ENCODE measurements at places on chromosomes 2 and 18.

GRCh38 chr2:232147440-232148077, 186.0 kb downstream of the DIS3L2 start:
- no peaks in the 10 kb centered on the region for H3K27me3 ChIP-seq
- no peaks in the 10 kb centered on the region for H3K36me3 ChIP-seq

GRCh38 chr2:59892398-59892797, 661.1 kb downstream of the BCL11A start:
- H3K27ac ChIP-seq, result no peak overlapping the region
- no peaks in the 10 kb centered on the region for H3K36me3 ChIP-seq
- no peak for DNase-seq
- no peaks in the 10 kb centered on the region for H3K27me3 ChIP-seq
- no peak overlapping the region for H3K4me3 ChIP-seq
- H3K4me1 ChIP-seq, result no peaks in the 10 kb centered on the region

GRCh38 chr2:45177870-45178269, 168.6 kb upstream of the SIX2 start:
- H3K4me3 ChIP-seq, result no peak overlapping the region
- H3K36me3 ChIP-seq, result no peaks in the 10 kb centered on the region
- DNase-seq, result no peak
- no peaks in the 10 kb centered on the region for H3K27me3 ChIP-seq
- H3K27ac ChIP-seq, result no peak overlapping the region

GRCh38 chr2:189287982-189288521, 108.5 kb upstream of the COL5A2 start:
- H3K36me3 ChIP-seq, result no peaks in the 10 kb centered on the region
- H3K4me1 ChIP-seq, result no peaks in the 10 kb centered on the region
- DNase-seq, result no peak
- no peak overlapping the region for H3K27ac ChIP-seq
- no peaks in the 10 kb centered on the region for H3K27me3 ChIP-seq

DNA sequence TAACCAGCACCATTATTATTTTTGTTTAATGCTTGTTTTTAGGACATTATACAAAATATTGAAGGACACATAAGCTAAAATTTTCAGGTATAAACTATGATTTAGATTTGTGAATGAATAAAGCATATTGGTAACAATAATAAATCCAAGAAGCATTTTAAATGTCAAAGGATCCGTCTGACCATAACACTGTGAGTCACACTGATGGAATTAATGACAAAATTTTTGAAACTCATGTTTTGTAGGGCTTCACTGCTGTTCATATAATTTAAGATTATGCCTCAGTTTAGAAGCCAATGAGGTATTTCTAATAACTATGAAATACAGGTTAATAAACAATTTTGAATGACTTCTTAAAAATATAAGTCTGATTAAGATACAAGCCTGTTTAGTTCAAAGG, 124.6 kb downstream of the TMEFF2 start:
- no peak overlapping the region for H3K4me3 ChIP-seq
- H3K36me3 ChIP-seq, result no peaks in the 10 kb centered on the region
- H3K27me3 ChIP-seq, result no peaks in the 10 kb centered on the region
- H3K4me1 ChIP-seq, result no peaks in the 10 kb centered on the region
- DNase-seq, result no peak

DNA sequence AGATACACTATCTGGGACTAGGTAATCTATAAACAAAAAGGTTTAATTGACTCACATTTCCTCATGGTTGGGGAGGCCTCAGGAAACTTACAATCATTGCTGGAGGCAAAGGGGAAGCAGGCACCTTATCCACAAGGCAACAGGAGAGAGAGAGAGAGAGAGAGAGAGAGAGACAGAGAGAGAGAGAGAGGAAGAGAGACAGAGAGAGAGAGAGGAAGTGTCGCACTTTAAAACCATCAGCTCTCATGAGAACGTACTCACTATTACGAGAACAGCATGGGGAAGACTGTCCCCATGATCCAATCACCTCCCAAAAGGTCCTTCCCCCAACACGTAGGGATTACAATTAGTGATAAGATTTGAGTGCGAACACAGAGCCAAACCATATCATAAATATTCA, 253.5 kb upstream of the TRIB2 start:
- H3K4me1 ChIP-seq, result no peaks in the 10 kb centered on the region
- H3K27ac ChIP-seq, result no peak overlapping the region
- H3K4me3 ChIP-seq, result no peak overlapping the region
- no peaks in the 10 kb centered on the region for H3K27me3 ChIP-seq
- DNase-seq, result no peak

- H3K27me3 ChIP-seq, result no peaks in the 10 kb centered on the region
- H3K27ac ChIP-seq, result no peak overlapping the region
- no peaks in the 10 kb centered on the region for H3K4me1 ChIP-seq
- DNase-seq, result no peak
- H3K4me3 ChIP-seq, result no peak overlapping the region
- no peaks in the 10 kb centered on the region for H3K36me3 ChIP-seq
These were observed 101.8 kb upstream of the NPAS2 start for GRCh38 chr2:100718065-100718629.

DNA sequence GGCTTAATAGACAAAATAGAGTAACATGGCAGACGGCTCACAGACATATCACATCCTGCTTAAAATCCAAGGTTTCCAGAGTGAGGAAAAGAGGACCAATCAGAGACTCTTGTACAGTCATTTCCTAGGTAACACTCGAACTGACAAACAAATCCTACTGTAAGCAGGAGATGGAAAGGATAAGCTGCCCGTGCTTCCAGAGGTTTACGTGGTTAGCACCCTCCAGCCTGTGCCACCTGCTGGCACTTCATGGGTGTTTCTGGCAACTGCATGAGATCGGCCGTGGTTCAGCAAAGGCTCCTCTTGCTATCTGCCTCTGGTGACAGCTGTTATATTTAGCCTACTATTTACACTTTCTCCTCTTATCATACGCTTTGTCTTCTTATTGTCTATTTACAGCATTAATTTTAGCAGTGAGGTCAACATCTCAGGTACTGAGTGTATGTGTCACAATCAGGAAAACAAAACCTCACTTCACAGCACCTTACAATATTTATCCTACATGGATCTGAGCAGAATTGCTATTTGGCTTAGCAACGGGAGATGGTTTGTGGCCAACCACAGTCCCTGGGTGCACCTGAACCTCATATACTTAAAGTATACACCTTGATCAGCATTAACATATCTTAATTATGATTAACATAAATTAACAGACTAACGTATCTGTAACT, 226.9 kb downstream of the TMEM163 start:
- DNase-seq, result no peak
- H3K4me3 ChIP-seq, result no peak overlapping the region
- no peaks in the 10 kb centered on the region for H3K4me1 ChIP-seq
- no peak overlapping the region for H3K27ac ChIP-seq

- no peak for DNase-seq
- H3K27ac ChIP-seq, result no peak overlapping the region
- H3K36me3 ChIP-seq, result no peaks in the 10 kb centered on the region
These were observed 6.8 kb downstream of the RESP18 start for GRCh38 chr2:219325657-219326315.

DNA sequence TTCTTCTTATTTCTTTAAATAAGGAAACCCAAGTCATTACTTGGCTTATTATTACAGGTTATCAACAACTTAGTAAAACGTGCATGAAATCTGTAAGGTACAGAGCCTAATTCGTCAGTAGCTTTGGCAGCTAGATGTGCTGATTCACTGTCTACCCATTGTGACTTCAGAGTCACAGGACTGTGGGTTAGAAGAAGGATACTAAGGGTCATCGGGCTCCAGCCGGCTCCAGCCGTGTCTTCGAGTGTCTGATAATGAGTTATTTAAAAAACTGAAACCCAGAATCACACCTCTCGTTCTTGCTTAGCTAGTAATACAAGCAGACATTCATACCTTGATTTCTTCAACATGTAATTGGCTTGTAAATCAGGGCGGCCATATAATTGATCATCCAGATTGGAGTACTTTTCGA, 170.5 kb downstream of the FMNL2 start:
- DNase-seq, result peak; percentile 61
- H3K27me3 ChIP-seq, result no peaks in the 10 kb centered on the region
- no peaks in the 10 kb centered on the region for H3K4me1 ChIP-seq
- H3K4me3 ChIP-seq, result no peak overlapping the region
- H3K36me3 ChIP-seq, result no peaks in the 10 kb centered on the region

DNA sequence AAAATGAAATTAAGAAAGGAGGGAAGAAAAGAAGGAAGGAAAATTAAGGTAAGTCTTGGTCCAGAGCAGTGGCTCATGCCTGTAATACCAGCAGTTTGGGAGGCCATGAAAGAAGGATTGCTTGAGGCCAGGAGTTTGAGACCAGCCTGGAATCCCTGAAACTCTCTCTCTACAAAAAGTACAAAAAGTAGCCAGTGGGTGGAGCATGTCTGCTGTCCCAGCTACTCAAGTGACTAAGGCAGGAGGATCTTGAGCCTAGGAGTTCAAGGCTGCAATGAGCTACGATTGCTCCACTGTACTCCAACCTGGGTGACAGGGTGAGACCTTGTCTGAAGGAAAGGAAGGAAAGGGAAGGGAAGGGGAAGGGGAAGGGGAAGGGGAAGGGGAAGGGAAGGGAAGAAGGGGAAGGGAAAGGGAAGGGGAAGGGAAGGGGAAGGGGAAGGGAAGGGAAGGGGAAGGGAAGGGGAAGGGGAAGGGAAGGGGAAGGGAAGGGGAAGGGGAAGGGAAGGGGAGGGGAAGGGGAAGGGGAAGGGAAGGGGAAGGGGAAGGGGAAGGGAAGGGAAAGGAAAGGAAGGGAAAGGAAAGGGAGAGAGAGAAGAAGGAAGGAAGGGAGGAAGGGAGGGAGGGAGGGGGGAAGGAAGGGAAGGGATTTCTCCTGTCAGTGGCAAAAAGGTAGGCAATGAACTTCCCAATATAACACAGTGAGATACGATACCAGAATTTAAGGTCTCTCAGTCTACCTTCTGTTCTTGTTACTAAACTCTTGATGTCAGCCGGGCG, 412.8 kb downstream of the CMPK2 start:
- peaks cover 2% of the 10 kb centered on the region for H3K27me3 ChIP-seq
- H3K27ac ChIP-seq, result no peak overlapping the region
- no peaks in the 10 kb centered on the region for H3K36me3 ChIP-seq
- DNase-seq, result no peak

DNA sequence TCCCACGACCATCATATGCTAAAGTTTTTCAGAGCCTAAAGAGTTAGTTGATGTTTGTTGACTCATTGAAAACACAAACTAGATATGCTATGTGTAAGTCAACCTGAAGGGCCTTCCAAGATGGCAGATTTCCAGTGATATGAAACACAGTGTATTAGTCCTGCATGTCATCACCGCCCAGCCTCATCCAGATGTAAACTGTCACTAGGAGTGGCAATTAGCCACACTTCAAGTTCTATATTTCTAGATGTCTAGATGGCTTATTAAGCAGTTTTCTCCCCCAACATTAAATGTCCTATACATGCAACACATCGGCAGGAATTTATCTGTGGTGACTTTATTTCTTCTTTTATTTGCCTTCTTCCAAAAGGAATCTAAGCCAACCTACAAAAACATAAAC, 444.1 kb upstream of the SMIM21 start:
- H3K4me3 ChIP-seq, result no peak overlapping the region
- no peaks in the 10 kb centered on the region for H3K27me3 ChIP-seq
- H3K4me1 ChIP-seq, result no peaks in the 10 kb centered on the region
- no peaks in the 10 kb centered on the region for H3K36me3 ChIP-seq

DNA sequence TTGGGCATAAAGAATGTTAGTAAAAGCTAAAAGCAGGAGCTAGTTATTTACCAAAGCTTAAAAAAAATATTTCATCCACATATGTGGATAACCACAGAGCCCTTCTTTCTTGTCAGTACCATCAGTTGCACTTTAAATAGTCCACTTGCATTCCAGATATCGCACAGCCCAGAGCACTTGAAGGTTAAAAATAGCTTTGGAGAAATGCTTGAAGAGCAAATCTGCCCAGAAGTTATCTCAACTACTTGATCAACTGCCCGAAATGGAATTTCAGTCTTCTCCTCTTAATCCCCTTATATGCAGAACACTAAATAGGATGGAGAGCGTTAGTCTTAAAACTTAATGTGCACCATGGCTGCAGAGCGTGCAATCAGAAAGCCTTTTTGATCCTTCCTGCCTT, 148.3 kb downstream of the PLEKHA3 start:
- H3K4me1 ChIP-seq, result no peaks in the 10 kb centered on the region
- H3K27ac ChIP-seq, result no peak overlapping the region
- no peaks in the 10 kb centered on the region for H3K27me3 ChIP-seq

DNA sequence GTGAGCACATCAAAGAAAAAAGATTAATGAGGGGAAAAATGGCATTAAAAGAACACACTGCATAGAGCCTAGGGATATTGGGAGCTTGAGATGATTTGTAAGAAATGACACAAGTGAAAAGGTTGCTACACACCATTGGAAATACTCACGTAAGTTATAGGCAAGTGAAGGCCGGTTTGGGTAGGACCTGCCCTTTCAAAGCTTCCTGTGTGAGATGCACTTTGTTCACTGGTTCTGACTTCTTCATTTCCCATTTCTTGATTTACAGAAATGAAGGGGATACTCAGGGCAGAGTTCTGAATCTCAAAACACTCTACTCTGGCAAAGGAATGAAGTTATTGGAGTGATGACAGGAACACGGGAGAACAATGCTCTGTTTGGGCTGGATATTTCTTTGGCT, at the start of gene IL18RAP:
IL18RAP (plus strand) TSS at position 251 of the 400 bp plus-strand sequence; CDS start at position 369, 118 bp downstream.
- H3K4me1 ChIP-seq, result no peaks in the 10 kb centered on the region
- no peaks in the 10 kb centered on the region for H3K27me3 ChIP-seq
- no peak within 1 kb of the TSS for H3K4me3 ChIP-seq
- no peak within 1 kb of the TSS for H3K27ac ChIP-seq
- no peaks in the 10 kb centered on the region for H3K36me3 ChIP-seq

DNA sequence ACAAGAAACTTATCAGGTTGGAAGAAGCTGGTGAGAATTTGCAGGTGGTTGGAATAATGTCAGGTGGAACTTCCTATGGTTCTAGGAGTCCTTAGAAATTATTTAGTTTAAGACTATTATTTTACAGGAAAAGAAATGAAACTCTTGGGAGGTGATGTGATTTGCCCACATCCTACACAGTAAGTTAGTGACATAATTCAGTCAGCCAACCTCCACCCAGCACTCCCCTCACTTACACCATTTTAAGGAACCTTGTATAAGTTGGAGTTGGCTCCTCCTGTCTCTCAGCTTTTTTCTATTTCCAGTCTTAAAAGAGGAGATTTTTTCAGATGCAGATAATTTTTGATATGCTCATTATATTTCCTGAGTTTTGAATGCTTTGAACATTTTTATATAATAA, 86.4 kb downstream of the SKA1 start:
- H3K27ac ChIP-seq, result no peak overlapping the region
- no peak for DNase-seq
- no peak overlapping the region for H3K4me3 ChIP-seq
- no peaks in the 10 kb centered on the region for H3K27me3 ChIP-seq
- no peaks in the 10 kb centered on the region for H3K36me3 ChIP-seq

DNA sequence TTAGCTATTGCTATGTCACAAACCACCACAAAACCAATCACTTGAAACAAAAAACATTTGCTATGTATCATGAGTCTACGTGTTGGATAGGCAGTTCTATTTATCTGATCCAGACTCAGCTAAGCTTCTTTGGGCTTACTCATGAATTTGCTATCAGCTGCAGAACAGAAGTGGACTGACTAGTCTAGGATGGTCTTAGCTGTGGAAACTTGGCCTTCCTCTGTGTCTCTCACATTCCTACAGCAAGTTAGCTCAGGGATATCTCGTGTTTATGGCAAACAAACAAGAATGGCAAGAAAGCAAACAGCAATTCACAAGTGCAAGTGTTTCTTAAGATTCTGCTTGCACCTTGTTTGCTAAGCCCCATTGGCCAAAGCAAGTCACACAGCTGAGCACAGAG, 288.0 kb upstream of the TNP1 start:
- DNase-seq, result no peak
- H3K36me3 ChIP-seq, result no peaks in the 10 kb centered on the region
- no peaks in the 10 kb centered on the region for H3K4me1 ChIP-seq
- H3K27ac ChIP-seq, result no peak overlapping the region
- H3K27me3 ChIP-seq, result no peaks in the 10 kb centered on the region
